ENCODE measurements at places on chromosomes 4 and X.
A peak's percentile ranks its signal among the peaks of the same experiment; 100 is the strongest.

GRCh38 chr4:118746251-118746919 is 61.2 kb downstream of the METTL14 start:
- no peak for DNase-seq

GRCh38 chr4:20445933-20446723 is 194.4 kb downstream of the SLIT2 start:
- no peak for DNase-seq

GRCh38 chrX:101108284-101108683 is 10.3 kb downstream of the CENPI start:
- no peak for DNase-seq

DNA sequence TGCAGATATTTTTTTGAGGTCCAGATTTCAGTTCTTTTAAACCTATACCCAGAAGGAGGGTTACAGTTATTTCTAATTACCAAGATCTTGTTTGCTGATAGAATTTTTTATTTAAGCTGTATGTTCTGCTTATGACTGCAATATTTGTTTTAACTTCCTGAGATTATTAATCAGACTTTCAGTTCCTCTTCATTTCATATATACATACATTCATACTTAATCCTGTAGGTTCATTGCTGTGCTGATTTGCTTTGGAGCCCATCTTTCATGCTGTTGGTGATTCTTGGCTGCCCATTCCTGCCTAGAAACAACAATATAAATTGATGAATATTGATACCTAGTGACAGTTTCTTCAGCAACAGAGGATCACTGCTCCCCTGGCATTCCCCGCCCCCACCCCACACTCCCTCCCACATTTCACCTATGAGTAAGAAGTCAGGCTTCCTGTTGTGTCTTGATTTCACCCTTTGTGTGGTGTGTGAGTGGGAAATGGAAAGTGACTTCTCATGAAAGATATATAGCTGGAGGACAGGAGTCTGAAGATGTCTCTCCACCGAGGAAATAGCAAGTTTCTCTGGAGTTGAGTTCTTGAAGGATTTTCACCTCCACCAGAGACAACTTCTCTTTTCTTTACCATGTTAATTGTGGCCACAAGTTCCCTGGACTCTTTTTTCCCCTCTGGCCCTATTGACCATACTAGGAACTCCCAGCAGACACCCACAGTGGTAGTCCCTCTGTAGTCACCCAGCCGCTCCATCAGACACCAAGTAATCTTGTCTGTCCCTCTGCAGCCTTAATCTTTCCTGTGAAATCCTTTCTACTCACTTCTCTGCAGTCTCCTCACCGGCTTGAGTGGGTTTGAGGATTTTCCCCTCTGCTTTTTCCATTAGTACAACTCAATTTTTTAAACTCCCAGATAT is 118.4 kb downstream of the ASB9 start:
- peak; percentile 21 for DNase-seq

- peak; percentile 22 for DNase-seq
Measured at GRCh38 chr4:183658362-183659028, 490 bp downstream of the RWDD4 start.

DNA sequence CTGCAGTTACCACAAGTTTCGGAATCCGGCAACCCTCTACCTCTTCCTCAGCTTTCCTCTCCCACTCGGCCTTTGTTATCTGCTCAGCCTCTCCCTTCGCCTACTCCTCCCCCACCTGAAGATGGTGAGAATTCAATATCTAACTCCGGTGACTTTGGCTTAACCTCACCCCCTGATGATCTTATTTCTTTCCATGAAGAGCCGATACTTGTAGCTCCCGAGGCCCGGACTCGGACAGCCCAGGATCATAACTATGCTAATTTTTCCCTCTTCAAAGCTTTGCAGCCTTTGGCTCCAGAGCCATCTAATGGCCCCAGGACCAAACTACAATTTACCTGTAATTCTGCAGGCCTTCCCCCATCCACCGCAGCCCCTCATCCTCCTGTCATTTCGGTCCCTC is 32.0 kb upstream of the MGST2 start:
- no peak for DNase-seq

GRCh38 chrX:15848576-15848975 is 6.0 kb downstream of the AP1S2 start:
- DNase-seq = no peak

GRCh38 chr4:23747281-23747735 is 142.5 kb downstream of the PPARGC1A start:
- DNase-seq = no peak

GRCh38 chrX:101347859-101348451 is 587 bp downstream of the TIMM8A start:
- DNase-seq = no peak

GRCh38 chrX:106000203-106000602 is 38.3 kb downstream of the SERPINA7 start:
- no peak for DNase-seq

GRCh38 chrX:34839451-34839850 is 103.1 kb upstream of the FAM47B start:
- no peak for DNase-seq
